ENCODE measurements at places on chromosomes 4 and X.

DNA sequence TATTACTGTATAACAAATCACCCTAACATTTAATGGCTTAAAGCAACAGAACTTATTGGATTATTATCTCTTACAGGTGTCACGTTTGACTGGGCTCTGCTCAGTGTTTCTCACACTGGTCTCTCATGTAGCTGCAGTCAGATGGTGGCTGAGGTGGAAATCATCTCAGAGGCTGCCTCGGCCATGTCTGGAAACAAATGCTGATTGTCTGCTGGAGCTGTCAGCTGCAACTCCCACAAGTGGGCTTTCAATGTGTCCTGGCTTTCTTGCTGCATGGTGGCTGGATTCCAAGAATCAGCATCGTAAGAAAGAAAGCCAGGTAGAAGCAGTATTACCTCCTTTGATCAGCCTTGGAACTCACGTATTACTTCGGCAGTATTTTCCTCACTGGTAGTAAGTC is 277.6 kb downstream of the SPANXN1 start:
- DNase-seq = no peak

- DNase-seq = peak; percentile 46
Measured at GRCh38 chr4:26822546-26822945, 38.1 kb upstream of the STIM2 start.

GRCh38 chrX:69069876-69070275 is 95.4 kb downstream of the PJA1 start:
- no peak for DNase-seq

DNA sequence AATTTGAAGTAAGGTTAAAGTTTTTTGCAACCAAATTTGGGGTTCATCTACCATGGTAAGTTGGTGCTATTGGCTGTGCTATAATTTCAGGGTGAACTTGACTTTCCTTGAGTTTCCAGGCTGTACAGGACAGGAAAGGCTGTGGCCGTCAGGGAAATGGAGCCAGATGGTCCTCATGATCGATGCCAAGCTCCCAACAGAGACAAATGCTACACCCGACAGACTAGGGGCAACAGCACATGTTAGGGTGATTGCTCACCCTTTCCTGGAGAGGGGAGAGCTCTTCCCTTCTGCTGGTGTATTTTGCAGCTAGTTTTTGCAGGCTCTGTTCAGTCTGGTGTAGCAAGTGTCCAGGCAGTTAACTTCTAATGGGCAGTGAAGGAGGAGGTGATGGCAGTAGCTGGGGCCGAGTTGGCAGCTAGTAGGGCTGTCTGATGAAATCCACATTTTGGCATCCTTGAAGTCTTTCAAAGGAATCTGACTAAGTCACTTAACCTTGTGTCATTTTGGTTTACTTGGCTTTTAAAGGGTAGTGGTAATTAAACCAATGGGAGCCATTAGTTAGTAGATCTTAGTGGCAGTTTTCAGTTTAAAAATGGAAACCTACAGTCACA is 47.8 kb downstream of the GAB1 start:
- DNase-seq = no peak

DNA sequence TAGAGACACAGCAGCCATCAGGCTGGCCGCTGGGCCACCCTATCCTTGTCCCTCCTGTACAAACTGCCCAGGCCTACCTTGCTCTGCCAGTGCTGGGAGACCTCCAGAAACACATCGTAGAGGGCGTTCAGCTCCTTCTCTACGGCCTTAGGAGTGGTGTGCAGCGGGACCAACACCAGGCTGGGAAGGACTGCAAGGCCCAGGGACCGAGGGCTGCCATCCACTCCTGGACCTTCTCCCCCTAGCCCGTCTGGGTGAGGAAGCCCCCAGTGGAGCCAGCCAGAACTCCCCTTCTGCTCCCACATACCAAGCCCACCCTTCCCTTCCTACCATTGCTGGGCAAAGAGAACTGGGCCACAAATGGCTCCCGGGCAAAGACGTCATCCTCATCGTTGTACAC is 5.0 kb downstream of the RPL10 start:
- DNase-seq = no peak

- no peak for DNase-seq
Measured at GRCh38 chrX:115584696-115585095, 23.7 kb downstream of the PLS3 start.

DNA sequence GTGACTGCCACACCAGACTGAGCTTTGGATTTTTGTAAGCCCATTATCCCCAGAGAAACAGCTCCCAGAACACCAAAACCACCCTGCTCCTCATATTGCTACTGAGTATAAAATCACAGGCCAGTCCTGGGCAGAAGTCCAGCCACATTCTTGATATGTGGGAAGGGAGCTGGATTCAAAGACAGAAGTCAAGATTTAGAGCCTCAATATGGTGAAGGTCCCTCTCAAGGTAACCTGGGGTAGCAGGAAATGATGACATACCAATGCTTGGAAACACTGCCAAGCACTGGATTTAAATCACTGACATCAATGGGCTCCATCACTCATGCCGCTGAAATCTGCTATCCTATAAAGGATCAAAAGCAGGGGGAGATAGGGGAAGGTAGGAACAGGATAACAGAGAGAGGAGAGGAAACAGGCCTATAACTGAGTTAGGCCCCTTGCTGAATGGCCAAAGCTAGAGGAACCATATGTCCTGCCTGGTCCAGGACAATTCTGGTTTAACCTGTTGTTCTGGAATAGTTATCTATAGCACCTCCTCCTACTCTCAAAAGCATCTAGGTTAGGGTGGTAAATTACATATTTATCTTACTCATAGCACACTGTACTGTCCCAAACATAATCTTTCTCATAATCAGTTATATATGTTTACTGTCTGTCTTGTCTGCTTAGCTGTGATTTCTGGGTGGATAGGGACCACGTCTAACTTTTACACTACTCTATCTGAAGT is 83.7 kb upstream of the NHS start:
- no peak for DNase-seq

DNA sequence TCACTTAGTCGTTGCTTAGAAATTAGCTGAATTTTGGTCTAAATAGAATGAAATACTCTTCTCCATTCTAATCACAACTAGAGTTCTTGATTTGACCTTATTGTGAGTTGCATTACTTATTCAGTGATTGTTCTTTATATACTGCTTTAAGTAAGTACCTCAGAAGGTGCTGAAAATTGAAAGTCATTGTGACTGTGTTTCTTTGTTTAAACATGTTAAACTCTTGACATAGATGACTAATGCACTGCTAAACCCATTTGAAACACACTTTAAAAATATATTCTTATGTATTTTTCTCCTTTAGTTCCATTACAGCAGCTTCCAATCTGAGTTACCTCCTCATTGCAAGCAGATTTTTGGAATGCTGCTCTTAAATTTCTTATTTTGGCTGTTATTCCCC is 9.1 kb downstream of the TSPAN7 start:
- no peak for DNase-seq

- DNase-seq = no peak
Measured at GRCh38 chr4:89221167-89221867, 86.3 kb downstream of the GPRIN3 start.

GRCh38 chr4:28916585-28916984 is 1803.6 kb upstream of the PCDH7 start:
- no peak for DNase-seq

DNA sequence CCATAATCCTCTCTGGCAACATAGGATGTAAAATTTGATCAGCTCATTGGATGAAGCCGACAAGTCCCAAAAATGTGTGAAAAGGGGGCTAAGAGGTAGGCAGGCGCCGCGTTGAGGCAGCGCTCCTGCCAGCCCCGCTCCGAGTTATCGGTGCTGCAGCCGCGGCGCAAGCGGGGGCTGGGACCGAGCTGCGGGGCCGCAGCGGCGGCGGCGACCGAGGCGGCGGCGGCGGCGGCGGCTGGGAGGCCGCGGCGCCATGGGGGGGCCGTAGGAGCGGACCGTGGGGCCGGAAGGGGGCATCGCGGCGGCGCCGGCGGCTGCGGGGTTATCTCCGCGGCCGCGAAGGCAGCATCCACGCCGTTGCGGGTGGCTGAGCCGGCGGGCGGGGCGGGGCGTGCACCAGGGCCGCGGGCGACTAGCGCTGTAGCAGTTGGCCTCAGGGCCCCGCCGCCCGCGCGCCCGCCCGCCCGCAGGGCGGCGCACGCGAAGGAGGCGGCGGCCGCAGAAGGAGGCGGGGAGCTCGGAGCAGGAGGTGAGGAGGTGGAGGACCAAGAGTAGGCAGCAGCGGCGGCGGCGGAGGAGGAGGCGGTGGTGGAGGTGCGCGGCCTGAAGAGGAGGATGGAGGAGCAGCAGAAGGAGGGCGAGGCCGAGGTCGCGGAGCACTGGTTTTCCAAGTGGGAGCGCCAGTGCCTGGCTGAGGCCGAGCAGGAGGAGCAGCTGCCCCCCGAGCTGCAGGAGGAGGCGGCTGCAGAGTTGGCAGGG is 126.0 kb upstream of the CXorf66 start:
- DNase-seq = no peak

- DNase-seq = no peak
Measured at GRCh38 chr4:158346576-158346975, 136.3 kb downstream of the TMEM144 start.

- no peak for DNase-seq
Measured at GRCh38 chr4:183636923-183637322, 22.1 kb downstream of the RWDD4 start.

DNA sequence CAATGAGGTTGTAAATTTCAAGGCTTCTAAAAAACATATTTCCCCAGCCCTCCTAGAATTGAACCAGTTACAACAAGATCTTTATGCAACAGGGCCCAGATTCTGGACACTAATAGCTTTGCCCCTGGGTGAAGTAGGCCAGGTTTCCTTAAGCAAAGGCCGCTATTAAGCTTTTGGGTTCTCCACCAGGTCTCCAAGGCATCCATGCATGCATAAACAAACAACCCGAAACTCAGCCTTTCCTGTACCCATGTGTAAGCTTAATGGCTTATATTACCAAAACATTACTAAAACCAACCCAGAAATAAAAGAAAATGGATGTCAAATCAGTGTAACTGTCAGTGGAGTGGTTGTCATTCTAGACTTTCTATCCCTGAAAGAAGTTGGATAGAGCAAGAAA is 137.1 kb downstream of the ARHGAP6 start:
- no peak for DNase-seq

- DNase-seq = no peak
Measured at GRCh38 chr4:113582737-113583136, 178.8 kb downstream of the CAMK2D start.

- DNase-seq = peak; percentile 98
Measured at GRCh38 chr4:3372933-3373465, 68.8 kb upstream of the HGFAC start.

GRCh38 chr4:157882901-157883300 is 289.9 kb downstream of the GASK1B start:
- no peak for DNase-seq

DNA sequence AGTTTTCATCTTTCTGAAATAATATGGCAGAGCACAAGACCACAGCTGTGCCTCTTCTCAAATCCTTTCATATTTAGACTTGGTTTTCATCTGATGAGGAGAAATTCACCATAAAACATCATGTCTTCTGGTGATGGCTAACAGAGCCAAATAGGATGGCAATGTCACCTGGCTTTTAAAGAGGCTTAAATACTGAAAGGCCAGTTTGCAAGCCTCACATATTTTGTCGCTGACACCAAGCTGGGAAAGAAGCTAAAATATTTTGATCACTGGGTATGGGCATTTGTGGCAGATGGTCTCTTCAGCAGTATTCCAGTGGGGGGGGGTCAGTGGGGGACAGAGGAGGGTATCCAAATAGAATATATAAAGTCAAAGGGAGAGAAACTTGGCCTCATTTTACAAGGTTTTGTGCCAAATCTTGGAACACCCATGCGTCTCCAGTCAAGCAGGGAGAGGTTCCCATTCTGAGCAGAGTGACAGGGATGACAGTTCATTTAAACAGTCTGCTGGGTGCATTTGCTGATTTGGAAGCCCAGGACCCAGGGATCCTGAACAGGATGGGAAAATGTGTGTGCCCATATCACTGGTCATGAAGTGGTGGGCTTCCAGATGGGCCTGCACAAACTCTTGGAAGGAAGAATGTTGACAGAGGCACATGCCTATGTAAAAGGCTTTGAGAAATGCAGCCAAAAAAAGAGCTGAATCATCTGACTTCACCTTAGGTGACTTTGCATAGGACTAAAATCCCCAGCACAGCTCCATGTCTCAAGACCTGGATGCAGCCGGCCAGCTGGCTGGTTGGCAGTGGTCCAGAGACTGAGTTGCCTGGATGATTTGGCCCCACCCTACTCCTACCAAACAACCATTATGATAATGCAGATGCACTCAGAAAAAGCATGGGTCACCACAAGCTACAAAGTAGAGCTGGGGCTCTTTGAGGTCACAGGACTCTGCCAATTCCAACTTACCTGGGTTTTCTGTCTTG is 484.4 kb upstream of the NR3C2 start:
- DNase-seq = no peak

- DNase-seq = no peak
Measured at GRCh38 chrX:123920105-123920785, 41.3 kb upstream of the STAG2 start.
